ENCODE measurements at places on chromosomes 11 and 22.

DNA sequence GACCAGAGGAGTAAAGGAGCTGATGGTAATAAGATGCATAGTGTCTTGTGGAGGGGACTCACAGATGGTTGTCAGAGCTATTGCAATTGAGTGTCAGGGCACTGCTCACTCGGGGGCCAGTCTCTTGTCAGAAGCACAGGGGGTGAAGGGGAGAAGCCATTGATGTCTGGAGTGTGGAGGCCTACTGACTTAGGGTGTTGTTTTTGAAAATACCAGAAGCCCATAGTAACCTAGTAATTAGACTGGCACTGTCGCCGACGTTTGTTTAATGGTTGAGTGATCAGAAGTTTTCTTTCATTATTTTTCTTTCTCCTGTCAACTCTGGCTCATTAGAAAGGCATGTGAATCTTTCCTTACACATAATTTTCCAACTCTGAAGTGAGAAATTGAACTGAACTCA, 151.6 kb upstream of the TENM4 start:
- DNase-seq, result no peak

GRCh38 chr11:111911563-111912401, at the start of gene CRYAB:
Gene CRYAB (minus strand): TSS chr11:111911770. CDS start chr11:111911724, 46 bp downstream.
- peak; percentile 25 for DNase-seq

DNA sequence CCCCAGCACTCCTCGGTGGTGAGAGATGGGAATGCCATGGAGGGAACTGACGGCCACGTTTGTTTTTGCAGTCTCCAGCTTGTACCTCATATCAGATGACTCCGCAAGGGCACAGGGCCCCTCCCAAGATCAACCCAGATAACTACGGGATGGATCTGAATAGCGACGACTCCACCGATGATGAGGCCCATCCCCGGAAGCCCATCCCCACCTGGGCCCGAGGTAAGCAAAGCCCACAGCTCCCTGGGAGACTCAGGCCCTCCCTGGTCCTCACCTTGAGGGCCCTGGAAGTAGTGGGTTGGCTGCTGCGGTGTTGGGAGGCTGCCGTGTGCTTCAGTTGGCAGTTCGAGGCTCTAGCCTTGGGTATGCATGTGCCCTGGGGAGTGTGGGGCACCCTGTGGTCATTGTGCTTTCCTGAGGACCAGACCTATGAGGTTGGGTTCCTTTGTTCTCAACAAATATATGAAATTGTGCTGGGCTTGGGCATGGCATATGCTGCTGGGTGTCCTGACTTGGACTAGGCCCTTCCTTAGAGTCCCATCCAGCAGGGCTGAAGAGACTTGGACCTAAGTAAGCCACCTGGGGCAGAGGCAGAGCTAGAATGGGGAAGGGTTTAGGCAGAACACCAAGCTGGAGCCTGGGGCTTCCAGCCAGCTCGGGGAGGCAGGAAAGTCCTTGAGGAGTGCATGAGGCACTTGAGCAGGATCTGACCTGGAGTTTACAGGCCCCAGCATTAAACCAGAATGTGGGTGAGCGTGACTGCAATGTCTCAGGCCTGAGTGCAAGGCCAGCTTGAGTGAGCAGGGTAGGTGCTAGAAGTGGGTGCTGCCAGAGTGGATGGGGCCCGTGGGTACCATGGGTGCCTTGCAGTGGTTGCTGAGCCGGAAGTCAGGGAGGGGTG, 26.4 kb downstream of the INCENP start:
- DNase-seq, result no peak

- DNase-seq, result no peak
Observed at GRCh38 chr11:61309739-61310138, 14.6 kb upstream of the VWCE start.

GRCh38 chr11:37411289-37411688, 813.3 kb upstream of the RAG2 start:
- no peak for DNase-seq

GRCh38 chr11:44733877-44734276, 7.1 kb downstream of the TSPAN18 start:
- no peak for DNase-seq

GRCh38 chr11:69898123-69898522, 78.9 kb upstream of the FGF3 start:
- no peak for DNase-seq

- DNase-seq, result no peak
Observed at GRCh38 chr11:68584991-68585524, 99.3 kb upstream of the GAL start.

DNA sequence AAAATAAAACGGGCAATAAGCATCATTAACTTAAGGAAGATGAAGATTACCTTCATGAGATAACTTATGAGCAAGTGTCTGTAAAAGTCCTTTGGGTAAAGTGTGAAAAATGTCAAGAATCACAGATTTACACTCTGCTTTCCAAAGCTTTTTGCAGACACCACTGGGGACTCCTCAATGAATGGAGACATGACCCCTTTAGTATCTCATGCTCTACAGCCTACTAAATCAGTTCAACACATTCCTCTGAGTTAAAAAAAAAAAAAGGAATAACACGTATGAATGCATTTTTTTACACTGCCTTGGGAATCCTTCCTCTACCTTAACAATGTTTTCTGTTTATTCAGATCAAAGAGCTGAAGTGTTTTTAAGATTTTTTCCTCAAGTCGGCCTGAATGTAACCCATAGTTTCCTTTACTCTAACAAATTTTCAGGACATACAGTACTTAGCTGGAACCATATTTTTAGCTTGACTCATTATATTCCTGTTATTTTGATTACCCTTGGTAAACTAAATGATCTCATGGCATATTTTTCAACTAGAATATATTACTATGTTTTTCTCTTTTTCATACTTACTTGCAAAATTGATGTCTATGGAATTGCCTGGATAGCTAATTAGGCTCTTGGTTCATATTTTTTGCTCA, 25.9 kb upstream of the RAB30 start:
- DNase-seq, result no peak

- no peak for DNase-seq
Observed at GRCh38 chr11:123366924-123367323, 63.1 kb upstream of the GRAMD1B start.

- DNase-seq, result no peak
Observed at GRCh38 chr11:103924166-103925013, 112.0 kb upstream of the DDI1 start.

DNA sequence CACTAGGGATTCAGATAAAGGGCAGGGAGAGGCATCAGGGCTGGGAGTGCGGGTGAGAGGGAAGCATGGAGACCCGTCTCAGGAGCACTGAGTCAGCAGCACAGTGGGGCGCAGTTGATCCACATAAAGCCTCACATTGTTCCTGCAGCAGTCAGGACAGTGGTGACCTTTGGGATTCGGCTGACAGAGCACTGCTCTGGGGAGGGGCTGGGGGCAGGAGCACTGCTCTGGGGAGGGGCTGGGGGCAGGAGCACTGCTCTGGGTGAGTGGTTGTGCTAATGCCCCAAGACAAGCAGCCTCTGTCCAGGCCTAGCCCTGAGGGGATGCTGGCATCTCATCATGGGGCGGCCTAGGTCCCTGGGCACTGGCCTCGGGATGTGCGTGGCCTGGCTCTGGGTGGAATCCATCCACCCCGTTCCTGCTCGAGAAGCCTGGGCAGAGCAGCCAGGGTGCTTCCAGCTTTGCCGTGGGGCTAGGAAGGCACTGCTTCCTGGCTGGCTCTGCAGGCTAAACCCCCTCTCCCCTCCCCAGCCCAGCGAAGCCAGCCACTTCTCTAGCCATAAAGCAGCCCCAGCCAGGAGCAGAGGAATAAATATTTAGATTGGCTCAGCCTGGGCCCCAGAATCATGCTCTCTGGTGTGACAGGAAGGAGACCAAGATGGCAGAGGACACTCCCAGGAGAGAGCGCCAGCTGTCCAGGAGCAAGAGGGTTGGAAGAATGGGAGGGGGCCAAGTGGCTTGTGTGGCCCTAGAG, 7.3 kb downstream of the OAF start:
- DNase-seq, result no peak

GRCh38 chr11:128764424-128765095, 70.7 kb downstream of the FLI1 start:
- DNase-seq, result no peak

DNA sequence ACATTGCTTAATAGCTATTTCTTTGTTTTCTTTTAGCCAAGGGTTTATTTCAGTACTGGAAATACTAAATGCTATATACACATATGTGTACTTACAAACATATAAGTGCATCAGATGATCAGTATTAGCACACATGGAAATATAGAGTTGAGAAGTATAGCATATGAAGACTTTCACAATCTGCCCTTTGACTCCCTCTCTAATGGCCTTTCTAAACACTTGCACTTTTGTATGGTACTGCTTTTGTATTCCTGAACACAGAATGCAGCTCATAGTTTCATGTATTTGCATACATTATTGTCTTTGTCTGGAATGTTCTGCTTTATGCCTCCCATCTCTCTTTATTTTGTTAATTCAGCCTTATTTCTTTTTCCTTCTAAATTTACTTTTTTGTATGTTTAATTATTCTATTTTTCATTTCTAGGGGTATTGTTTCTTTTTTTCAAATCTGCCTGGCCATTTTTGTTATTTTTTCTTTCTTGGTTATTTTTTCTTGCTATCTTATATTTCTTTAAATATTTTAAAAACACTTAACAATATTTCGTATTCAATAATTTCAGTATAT, 28.8 kb downstream of the ACER3 start:
- DNase-seq, result no peak

DNA sequence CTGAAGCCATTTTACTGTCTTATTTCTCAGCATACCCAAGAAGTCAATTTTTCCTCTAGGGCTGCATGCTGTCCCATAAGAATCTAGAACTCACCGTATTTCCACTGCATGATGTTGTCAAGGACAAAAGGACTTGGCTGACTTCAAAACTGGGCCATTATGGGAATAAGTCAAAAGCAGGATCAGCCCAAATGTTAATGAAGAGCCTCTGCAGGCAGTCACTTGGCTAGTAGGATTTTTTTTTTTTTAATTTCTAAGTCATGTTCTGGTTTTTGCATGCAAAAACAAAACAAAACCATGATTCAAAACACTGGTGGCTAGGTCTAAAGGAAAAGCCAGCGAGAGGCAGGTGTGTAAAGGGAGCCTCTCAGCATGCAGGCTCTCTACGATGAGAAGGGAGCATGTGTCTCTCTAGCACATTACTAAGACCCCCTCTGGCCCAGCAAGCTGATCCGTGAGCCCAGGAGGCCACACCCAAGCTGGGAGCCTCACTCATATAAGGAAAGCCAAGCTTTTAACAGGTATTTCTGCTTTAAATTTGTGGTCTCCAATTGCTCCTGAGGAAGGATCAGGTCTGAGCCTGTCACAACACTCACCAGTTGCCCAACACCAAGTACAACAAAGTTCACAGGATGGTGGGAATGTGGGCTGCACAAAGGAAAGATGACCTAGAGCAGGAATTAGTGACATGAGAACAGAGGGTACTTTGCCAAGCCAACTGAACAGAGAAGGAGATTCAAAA, 21.4 kb upstream of the STK33 start:
- DNase-seq, result no peak

GRCh38 chr22:24481641-24482040, 13.5 kb upstream of the UPB1 start:
- DNase-seq, result no peak
